Caki2 (cell line): ENCODE measurements at places on chromosomes 7 and 10. TPM values are rescaled to one million over a fixed set of nuclear protein-coding genes. Genes with fewer than 3 reads are reported as not detected.

The GPR22 gene
- not detected in 2 replicates for total RNA-seq

The MOGAT3 gene
- not detected in 2 replicates for total RNA-seq

The THSD7A gene
- 0.06 and 0.20 TPM in 2 replicates for total RNA-seq

The CPN1 gene
- not detected in 2 replicates for total RNA-seq

The SPDYE8 gene
- not detected in 2 replicates for total RNA-seq

The PLXNA4 gene
- 0.34 TPM in 1 of 2 replicates, not detected in the other for total RNA-seq

The TMEM225B gene
- total RNA-seq, result not detected in 2 replicates

The ANKRD30A gene
- not detected in 2 replicates for total RNA-seq

The PNLIPRP1 gene
- total RNA-seq, result not detected in 2 replicates

The ACTL6B gene
- not detected in 2 replicates for total RNA-seq

The OR2A25 gene
- total RNA-seq, result not detected in 2 replicates

The ZNF25 gene
- total RNA-seq, result 1.7 and 2.6 TPM in 2 replicates

The CRYGN gene
- not detected in 2 replicates for total RNA-seq

The SPDYE2 gene
- total RNA-seq, result not detected in 2 replicates

The LRRD1 gene
- total RNA-seq, result not detected in 2 replicates

The AKR1C4 gene
- total RNA-seq, result not detected in 2 replicates

The PVRIG gene
- 1.4 TPM in 1 of 2 replicates, not detected in the other for total RNA-seq

The TCAF2 gene
- 0.78 and 2.5 TPM in 2 replicates for total RNA-seq

The EN2 gene
- 1.3 and 6.7 TPM in 2 replicates for total RNA-seq

The MYOZ1 gene
- total RNA-seq, result not detected in 2 replicates

The SH3PXD2A gene
- 2.8 and 3.1 TPM in 2 replicates for total RNA-seq

The CFAP46 gene
- not detected in 2 replicates for total RNA-seq

The KCNMA1 gene
- 6.2 and 12.8 TPM in 2 replicates for total RNA-seq

The EVX1 gene
- total RNA-seq, result not detected in 2 replicates

The PAPSS2 gene
- 77.9 and 83.8 TPM in 2 replicates for total RNA-seq

The PON3 gene
- not detected in 2 replicates for total RNA-seq

The LIPN gene
- not detected in 2 replicates for total RNA-seq

The GIMAP1 gene
- not detected in 2 replicates for total RNA-seq

The PON1 gene
- total RNA-seq, result not detected in 2 replicates

The LMOD2 gene
- total RNA-seq, result not detected in 2 replicates

The TSPAN14 gene
- total RNA-seq, result 57.1 and 92.5 TPM in 2 replicates

The LIPJ gene
- not detected in 2 replicates for total RNA-seq

The IMMP2L gene
- total RNA-seq, result 42.4 and 226 TPM in 2 replicates

The MNX1 gene
- total RNA-seq, result 14.5 and 19.5 TPM in 2 replicates

The CPVL gene
- total RNA-seq, result not detected in 2 replicates

The CAV2 gene
- 191 and 199 TPM in 2 replicates for total RNA-seq

The CALML5 gene
- total RNA-seq, result not detected in 2 replicates

The LRMDA gene
- total RNA-seq, result 18.7 and 20.3 TPM in 2 replicates

The ASIC3 gene
- total RNA-seq, result 0.84 and 1.6 TPM in 2 replicates

The GDF10 gene
- total RNA-seq, result not detected in 2 replicates

The AGR2 gene
- 3.5 and 10.0 TPM in 2 replicates for total RNA-seq

The GRM3 gene
- total RNA-seq, result not detected in 2 replicates

The TNS3 gene
- total RNA-seq, result 47.7 and 50.5 TPM in 2 replicates

The DPYSL4 gene
- 0.14 TPM in 1 of 2 replicates, not detected in the other for total RNA-seq

The NPSR1 gene
- total RNA-seq, result not detected in 2 replicates

The APBB1IP gene
- 5.8 and 7.4 TPM in 2 replicates for total RNA-seq
